ENCODE measurements at places on chromosomes 5 and 9. TPM values are rescaled to one million over a fixed set of nuclear protein-coding genes. Genes with fewer than 3 reads are reported as not detected.

The RLN2 gene
- total RNA-seq, result 0.49 TPM

DNA sequence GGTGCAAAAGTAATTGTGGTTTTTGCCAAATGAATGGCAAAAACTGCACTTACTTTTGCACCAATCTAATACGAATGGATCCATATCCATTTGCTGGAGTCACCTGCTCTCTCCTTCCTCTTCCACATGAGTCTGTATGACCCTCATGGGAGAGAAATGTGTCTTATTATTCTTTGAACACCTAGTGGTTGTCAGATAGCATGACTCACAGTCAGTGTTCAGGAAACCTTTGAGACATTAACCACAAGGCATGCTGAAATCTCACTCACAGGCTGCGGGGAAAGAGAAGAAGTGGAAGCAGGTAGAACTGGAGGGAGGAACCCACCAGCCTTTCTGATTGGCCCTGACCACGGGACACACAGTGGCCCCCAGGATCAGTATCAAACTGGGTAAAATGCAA, 222.8 kb upstream of the KLF4 start:
- H3K4me1 ChIP-seq, result no peaks in the 10 kb centered on the region
- H3K4me3 ChIP-seq, result no peak overlapping the region
- DNase-seq, result no peak
- no peak overlapping the region for H3K27ac ChIP-seq
- no peaks in the 10 kb centered on the region for H3K27me3 ChIP-seq

DNA sequence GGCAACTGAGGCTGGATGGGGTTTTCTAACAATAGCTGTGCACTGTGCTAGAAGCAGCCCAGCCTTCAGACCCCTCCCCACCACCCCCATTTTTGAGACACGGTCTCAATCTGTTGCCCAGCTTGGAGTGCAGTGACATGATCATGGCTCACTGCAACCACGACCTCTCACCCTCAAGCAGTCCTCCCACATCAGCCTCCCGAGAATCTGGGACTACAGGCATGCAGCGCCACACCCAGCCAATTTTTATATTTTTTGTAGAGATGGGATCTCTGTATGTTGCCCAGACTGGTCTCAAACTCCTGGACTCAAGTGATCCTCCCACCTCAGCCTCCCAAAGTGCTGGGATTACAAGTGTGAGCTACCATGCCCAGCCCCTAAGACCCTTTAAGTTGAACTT, 182.5 kb downstream of the DRD1 start:
- H3K4me3 ChIP-seq, result no peak overlapping the region
- peaks cover 2% of the 10 kb centered on the region for H3K27me3 ChIP-seq
- H3K4me1 ChIP-seq, result no peaks in the 10 kb centered on the region
- H3K36me3 ChIP-seq, result no peaks in the 10 kb centered on the region
- DNase-seq, result no peak

The IL7R gene
- total RNA-seq, result 87.8 TPM

DNA sequence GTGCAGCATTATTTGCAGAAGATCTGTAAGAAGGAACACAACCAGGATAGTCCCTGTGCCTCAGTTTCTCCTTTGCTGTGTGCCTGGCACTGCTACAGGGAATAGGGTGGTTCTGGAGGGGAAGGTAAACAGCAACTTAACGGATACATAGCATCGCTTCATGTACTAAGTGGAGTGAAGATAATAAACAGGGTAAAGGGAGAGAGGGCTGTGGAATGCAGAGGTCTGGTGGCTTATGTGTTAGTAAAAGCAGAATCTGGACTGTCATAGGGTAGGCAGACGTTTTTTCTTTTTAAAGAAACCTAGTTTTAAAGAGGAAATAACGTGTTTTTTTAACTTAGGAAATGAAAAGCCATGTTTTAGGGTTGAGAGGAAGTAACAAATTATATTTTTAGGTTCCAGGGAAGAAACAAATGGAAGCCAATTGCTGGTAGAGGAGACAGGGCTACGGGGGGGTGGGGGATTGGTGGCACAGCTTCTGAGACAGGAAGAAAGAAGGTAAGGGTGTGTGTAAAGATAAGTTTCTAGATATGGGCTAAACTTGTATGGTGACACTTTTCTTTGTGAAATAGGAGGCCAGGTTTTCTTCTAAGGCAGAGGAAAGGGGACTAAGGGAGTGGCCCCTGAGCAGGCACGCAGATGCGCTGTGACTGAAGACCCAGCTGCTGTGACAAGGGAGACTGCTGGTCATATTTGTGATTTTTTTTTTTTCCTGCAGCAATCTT, 1.3 kb downstream of the GNG10 start:
- peaks cover 6% of the 10 kb centered on the region for H3K4me1 ChIP-seq
- DNase-seq, result peak; percentile 20
- H3K27ac ChIP-seq, result peak overlapping the region; percentile 91
- no peaks in the 10 kb centered on the region for H3K27me3 ChIP-seq
- peaks cover 2% of the 10 kb centered on the region for H3K36me3 ChIP-seq

- H3K4me3 ChIP-seq, result no peak overlapping the region
- no peak for DNase-seq
- H3K4me1 ChIP-seq, result peaks cover 6% of the 10 kb centered on the region
- H3K36me3 ChIP-seq, result peaks cover 2% of the 10 kb centered on the region
These were observed 39.7 kb downstream of the TLE1 start for GRCh38 chr9:81649475-81650240.

DNA sequence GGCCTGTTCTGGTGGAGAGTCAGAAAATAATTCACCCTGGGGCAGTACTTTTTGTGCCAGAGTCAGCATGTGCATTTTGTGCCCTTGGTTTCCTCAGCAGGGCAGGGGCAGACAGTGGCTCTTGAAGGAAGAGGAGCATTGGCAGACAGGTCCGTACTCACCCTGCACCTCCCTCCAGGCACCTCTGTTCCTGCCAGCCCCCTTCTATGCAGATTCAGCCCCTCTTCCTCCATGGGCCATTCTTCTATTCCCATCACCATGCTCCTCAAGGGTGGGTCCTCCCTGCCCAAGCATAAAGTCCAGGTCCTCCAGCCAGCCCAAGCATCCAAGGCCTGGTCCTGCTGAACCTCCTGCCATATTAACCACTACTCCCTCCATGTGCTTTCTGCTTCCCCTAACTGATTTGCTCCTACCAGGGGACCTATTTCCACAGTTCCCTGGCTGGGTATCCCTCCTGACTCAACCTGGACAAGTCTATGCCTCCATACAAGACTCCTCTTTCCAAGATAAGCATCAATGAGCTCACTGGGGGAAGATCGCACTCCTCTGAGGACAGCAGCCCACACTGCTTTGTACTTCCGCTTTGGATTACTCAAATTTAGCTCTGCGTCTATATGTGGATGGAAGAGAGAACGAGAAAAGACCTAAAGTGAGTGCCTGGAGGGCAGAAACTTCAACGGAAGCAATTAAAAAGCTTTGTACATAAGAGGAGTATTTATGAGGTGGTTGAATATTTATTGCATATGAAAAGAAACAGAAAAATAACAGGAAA, 9.3 kb upstream of the ACSL6 start:
- DNase-seq, result no peak
- no peak overlapping the region for H3K4me3 ChIP-seq
- H3K27me3 ChIP-seq, result peaks cover 14% of the 10 kb centered on the region

The IL17B gene
- total RNA-seq, result 1.3 TPM

The DOLPP1 gene
- total RNA-seq, result 7.0 TPM

GRCh38 chr5:175867587-175868347, 3.6 kb upstream of the CPLX2 start:
- no peak for DNase-seq
- no peaks in the 10 kb centered on the region for H3K36me3 ChIP-seq
- H3K4me1 ChIP-seq, result peaks cover 8% of the 10 kb centered on the region
- H3K27me3 ChIP-seq, result no peaks in the 10 kb centered on the region
- no peak overlapping the region for H3K27ac ChIP-seq

- no peaks in the 10 kb centered on the region for H3K36me3 ChIP-seq
- H3K27ac ChIP-seq, result no peak overlapping the region
- peak; percentile 86 for DNase-seq
- H3K4me1 ChIP-seq, result no peaks in the 10 kb centered on the region
- no peak overlapping the region for H3K4me3 ChIP-seq
- no peaks in the 10 kb centered on the region for H3K27me3 ChIP-seq
These were observed 17.1 kb upstream of the IL6ST start for GRCh38 chr5:56011835-56012234.

The SMIM33 gene
- not detected for total RNA-seq

DNA sequence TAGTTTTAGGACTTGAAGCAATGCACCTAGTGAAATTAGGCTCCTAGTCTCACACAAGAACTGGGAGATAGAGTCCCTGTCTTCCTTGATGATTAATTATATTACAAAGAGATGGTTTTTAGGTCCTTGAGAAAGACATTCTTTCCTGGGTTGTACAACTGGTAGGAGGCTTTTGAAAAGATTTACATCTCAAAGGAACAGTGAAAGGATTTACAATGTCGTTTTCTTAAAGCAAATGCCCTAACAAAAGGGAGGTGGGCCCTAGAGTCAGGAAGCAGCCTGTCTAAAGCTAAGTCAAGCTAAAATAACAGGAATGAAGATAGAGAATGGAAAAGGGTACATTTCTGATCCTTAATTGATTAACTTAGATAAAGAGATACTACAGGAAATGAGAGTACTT, 102.2 kb upstream of the IL7R start:
- H3K27me3 ChIP-seq, result no peaks in the 10 kb centered on the region
- no peak overlapping the region for H3K4me3 ChIP-seq
- H3K36me3 ChIP-seq, result no peaks in the 10 kb centered on the region
- H3K27ac ChIP-seq, result no peak overlapping the region
- no peaks in the 10 kb centered on the region for H3K4me1 ChIP-seq

DNA sequence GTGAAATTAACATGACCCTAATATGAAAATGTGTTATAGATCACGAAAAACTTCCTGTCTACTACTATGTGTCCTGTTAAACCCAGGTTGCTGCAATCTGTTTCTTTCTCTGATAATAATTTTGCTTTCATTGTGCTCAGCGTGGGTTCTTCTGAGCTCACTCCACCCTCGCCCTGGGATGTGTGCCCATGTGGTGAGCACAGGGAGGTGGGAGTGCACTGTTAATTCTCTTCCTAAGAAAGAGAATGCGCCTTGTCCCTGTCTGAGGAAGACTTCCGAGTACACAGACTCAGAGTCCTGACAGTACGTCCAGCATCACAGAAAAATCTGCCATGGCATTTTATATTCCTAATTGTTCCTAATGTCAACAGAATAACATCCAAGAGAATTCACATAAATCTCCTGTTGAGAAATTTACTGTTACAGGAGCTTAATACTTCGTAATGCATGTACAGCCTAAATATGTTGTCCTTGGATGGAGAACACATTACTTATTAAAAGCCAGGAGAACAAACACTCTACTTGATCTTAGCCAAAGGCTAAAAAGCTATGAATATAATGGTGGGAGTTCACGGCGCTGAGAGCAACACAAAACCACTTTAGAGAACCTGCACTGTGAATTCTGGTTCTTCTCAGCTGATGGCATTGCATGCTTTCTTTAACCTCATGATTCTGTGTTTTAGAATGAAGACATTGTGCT, 102.6 kb downstream of the PDE4D start:
- no peak overlapping the region for H3K27ac ChIP-seq
- H3K4me3 ChIP-seq, result no peak overlapping the region
- H3K27me3 ChIP-seq, result no peaks in the 10 kb centered on the region
- DNase-seq, result no peak
- no peaks in the 10 kb centered on the region for H3K4me1 ChIP-seq
- no peaks in the 10 kb centered on the region for H3K36me3 ChIP-seq

DNA sequence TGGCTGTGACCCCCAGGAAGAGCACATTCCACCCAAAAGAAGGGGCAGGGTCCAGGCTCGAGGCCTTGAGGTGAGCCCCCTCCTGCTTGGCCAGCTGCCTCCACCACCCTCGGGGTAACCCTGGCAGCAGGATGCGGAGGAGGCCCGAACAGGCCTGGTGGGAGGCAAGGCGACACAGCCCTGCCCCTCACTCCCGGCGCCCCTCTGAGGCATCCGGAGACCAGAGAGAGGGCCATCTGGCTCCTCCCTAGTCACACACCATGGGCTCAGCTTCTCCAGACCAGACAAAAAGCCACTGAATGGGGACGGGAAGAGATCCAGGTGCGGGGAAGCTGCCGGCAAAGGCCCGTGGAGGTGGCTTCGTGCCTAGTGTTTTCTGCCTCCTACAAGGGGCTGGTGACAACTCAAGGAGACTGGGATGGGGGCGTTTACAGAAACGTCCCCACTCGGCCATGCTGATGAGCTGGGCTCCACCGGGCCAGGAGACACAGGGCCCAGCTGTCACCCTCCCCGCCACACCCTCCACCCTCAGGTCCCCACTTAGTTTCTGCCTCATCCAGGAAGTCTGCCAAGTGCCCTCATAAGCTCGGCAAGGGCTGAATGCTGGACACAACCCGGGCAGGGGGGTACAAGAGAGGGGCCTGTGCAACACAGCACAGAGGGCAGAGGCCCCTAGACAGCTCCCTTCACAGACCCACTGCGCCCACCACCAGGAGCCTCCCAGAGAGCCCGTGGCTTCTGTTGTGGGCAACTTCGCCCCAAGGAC, 41.9 kb downstream of the NACC2 start:
- H3K4me1 ChIP-seq, result peaks cover 28% of the 10 kb centered on the region
- no peak overlapping the region for H3K4me3 ChIP-seq
- no peak for DNase-seq
- H3K27ac ChIP-seq, result no peak overlapping the region
- H3K27me3 ChIP-seq, result no peaks in the 10 kb centered on the region

The SH3RF2 gene
- 1.3 TPM for total RNA-seq

GRCh38 chr5:178793151-178793550, 62.7 kb upstream of the ZNF354A start:
- no peaks in the 10 kb centered on the region for H3K36me3 ChIP-seq
- H3K27ac ChIP-seq, result no peak overlapping the region
- H3K4me1 ChIP-seq, result no peaks in the 10 kb centered on the region
- H3K4me3 ChIP-seq, result no peak overlapping the region
- DNase-seq, result peak; percentile 24

The SPOCK1 gene
- 0.48 TPM for total RNA-seq

The GABRB2 gene
- 6.8 TPM for total RNA-seq

The EQTN gene
- total RNA-seq, result not detected

The C9orf50 gene
- total RNA-seq, result 0.15 TPM

GRCh38 chr9:133944746-133945135, 47.4 kb downstream of the VAV2 start:
- no peaks in the 10 kb centered on the region for H3K36me3 ChIP-seq
- H3K4me3 ChIP-seq, result no peak overlapping the region
- no peaks in the 10 kb centered on the region for H3K27me3 ChIP-seq
- H3K4me1 ChIP-seq, result no peaks in the 10 kb centered on the region

The TSTD2 gene
- 17.1 TPM for total RNA-seq

The NME5 gene
- total RNA-seq, result 15.8 TPM

DNA sequence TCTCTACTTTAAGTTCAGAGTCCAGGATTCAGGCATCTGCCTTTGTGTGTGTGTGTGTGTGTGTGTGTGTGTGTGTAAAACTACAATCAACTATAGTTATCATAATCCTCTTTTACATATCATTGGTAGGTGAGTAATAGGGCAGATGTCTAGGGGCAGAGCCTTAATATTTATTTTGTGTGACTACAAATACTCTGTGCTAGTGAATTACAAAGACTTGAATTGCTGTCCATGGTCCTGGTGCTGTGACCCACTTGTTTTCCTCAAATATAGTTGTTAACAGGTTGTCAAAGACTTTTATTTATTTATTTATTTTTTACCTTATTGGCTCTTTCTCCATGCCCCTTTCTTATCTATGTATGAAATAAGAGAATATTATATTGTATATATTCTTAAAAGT, 196.8 kb downstream of the ANXA1 start:
- no peaks in the 10 kb centered on the region for H3K27me3 ChIP-seq
- H3K27ac ChIP-seq, result no peak overlapping the region
- H3K4me1 ChIP-seq, result no peaks in the 10 kb centered on the region
- H3K4me3 ChIP-seq, result no peak overlapping the region
- peak; percentile 15 for DNase-seq
- no peaks in the 10 kb centered on the region for H3K36me3 ChIP-seq

GRCh38 chr5:125377141-125377540, 630.7 kb upstream of the ZNF608 start:
- H3K4me1 ChIP-seq, result no peaks in the 10 kb centered on the region
- DNase-seq, result no peak
- no peaks in the 10 kb centered on the region for H3K36me3 ChIP-seq
- H3K27me3 ChIP-seq, result no peaks in the 10 kb centered on the region
- H3K4me3 ChIP-seq, result no peak overlapping the region
